Right hindlimb (tissue), 1 donor: ENCODE measurements at places on chromosomes 7 and 10.

DNA sequence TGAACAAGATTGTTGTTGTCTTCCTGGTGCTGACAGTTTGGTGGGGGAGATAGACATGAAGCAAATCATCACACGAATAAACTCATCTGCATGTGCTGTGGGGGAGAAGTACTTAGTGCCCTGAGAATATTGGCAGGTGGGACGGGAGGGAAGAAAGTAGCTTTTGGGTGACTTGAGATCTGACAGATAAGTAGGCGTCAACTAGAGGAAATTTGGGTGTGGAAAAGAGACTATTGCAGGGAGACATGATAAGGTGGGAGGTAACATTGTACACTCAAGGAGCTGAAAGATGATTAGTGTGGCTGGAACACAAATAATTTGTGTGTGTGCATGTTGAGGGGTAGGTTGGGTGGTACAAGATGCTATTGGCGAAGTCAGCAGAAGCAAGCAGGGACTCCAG, 30.1 kb downstream of the CNNM2 start:
- no peak for DNase-seq

GRCh38 chr7:6630007-6630849, 6.9 kb upstream of the ZNF316 start:
- DNase-seq: no peak

DNA sequence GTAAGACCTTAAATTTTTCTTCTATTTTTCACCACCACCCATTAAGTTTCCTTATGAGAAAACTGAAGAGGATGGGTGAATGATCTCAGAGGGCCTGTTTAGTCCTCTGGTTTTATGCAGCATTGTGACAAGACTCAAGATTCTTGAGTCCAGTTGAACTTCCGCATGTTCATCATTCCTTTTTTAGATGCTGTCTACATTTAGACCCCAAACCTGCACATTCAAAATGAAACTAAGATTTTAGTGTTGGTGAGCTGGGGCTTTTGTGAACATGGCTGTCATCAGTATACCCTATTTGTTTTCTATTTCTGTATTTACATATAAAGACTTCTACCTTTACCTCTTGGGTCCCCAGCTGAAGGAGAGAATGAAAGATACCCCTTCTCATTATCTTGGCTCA, 31.1 kb downstream of the NET1 start:
- DNase-seq: no peak

GRCh38 chr10:17409170-17409733, 45.1 kb downstream of the ST8SIA6 start:
- DNase-seq: no peak

- DNase-seq: no peak
These were observed 70.9 kb downstream of the GCC1 start for GRCh38 chr7:127514499-127514898.

GRCh38 chr7:30162622-30163124, 27.9 kb downstream of the MTURN start:
- no peak for DNase-seq

GRCh38 chr10:13822490-13822889, 235.7 kb downstream of the PRPF18 start:
- no peak for DNase-seq

GRCh38 chr7:154906736-154907355, 96.1 kb downstream of the PAXIP1 start:
- DNase-seq: no peak

GRCh38 chr10:89471110-89471809, 56.9 kb downstream of the IFIT5 start:
- DNase-seq: no peak

- peak; percentile 75 for DNase-seq
These were observed 7.6 kb upstream of the ZNF503 start for GRCh38 chr10:75408911-75409885.

DNA sequence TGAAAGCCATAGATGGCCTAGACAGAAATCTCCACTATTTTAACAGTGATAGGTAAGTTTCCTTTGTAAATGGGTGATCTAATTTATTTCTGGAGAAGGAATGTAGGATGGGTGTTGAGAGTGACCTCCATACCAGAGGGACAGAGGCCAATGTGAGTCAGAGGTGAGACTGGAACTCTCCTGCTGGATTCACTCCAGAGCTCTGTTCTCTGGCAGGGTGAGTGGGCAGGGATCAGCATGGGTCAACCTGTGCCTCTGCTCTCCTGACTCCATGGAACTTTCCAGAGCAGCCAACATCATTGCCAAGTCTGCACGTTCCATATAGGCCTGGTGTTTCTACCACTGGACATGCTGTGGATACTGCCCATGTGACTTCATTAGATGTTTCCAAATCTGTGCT, 11.4 kb downstream of the AKR1C3 start:
- DNase-seq: no peak

DNA sequence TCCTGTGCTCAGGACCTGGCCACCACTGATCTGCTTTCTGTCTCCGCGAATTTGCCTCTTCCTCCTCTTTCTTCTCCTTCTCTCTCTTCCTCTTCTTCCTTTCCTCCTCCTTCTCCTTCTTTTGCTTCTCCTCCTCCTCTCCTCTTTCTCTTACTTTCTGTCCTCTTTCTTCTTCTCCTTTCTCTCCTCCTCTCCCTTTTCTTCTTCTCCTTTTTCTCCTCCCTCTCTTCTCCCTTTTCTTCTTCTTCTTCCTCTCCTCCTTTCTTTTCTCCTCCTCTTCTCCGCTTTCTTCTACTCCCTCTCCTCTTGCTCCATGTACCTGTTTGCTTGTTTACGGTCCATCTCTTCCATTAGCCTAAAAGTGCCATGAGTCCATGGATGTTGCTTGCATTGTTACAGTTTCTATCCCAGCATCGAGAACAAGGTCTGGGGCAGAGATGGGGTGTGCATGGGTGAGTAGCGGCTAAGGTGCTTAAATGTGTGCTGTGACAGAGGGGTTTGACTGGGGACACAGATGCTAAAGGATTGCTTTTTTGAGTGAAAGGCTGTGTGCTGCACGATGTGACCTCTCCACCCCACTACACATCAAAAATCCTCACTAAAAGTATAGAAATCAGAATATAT, 7.7 kb downstream of the SH2D4B start:
- no peak for DNase-seq

- no peak for DNase-seq
These were observed 5.4 kb upstream of the LIPA start for GRCh38 chr10:89256962-89257361.

DNA sequence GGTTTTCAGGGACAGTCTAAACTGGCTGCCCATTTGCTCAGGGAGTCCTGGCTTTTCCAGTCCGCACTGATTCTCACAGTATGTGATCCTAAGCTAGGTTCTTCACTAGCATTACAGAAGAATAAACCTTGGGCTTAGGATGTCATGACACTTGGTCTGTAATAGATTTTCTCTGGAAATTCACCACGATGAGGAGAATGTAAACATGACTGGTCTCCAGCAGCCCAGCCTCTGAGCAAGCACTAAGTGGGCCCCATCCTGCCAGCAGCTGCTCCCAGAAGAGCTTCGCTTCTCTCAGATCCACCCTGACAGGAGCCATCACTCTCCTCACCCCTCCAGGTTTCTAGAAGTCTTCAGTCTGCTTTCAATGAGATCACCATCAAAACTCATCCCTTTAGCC, 103.7 kb upstream of the ZPBP start:
- no peak for DNase-seq

DNA sequence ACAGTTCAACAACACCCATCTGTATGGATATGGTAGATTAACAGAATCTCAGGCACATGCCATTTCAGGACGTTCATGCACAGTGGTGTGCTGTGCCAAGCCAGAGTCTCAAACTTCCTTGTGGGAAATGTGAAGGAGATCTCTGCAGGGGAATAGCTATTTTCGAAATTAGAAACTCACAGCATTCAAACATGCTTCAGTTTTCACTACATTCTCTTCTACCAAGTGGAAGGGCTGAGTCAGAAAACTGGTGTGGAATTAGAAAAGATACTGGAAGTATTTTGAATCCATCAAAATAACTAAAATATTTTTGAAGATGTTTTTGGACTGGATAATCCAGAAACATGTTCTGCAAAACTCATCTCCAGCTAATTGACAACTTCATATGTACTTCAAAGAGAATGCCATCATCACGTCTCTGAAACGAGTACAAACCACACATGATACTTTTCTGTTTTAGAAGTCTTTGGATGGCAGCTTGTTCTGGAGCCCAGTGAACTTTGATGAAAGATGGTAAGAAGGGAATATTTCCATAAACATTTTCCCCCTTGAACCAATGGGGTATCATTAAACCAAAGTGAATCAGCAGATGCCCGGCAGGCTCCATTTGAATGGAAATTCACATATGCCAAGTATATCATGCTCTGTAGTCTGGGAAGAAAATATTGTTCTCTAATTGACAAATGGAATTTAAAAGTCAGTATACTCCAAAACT, 616.3 kb upstream of the IGFBP3 start:
- DNase-seq: peak; percentile 43

- no peak for DNase-seq
These were observed 106.3 kb downstream of the C10orf105 start for GRCh38 chr10:71613261-71613777.

DNA sequence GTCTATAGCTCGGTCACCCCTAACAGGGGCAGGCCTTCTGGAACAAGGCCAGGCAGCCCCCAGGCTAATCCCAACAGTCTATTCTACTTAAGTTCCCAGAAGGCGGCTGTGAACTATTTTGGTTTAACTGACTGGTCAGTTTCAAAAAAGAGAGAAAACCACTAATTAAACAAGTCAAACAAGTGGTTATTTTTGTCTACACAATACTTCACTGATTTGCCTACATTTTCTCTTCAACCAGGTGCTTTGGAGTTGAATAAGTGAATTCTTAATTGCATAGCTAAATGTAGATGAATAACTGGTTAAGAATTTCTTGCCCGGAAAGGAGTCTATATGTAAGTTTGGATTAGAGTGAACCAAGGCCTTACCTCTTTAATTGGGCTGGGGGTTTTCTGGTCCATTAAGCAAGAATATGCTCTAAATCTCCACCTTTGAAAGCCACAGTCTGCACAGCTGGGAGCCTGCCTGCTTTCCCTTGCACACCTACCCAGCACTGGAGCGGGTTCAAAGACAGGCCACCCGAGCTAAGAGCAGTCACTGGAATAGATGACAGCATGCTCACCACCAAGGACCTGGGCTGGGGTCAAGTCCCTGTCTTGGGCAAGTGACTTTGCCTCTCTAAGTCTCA, 70.4 kb downstream of the TBXAS1 start:
- no peak for DNase-seq

DNA sequence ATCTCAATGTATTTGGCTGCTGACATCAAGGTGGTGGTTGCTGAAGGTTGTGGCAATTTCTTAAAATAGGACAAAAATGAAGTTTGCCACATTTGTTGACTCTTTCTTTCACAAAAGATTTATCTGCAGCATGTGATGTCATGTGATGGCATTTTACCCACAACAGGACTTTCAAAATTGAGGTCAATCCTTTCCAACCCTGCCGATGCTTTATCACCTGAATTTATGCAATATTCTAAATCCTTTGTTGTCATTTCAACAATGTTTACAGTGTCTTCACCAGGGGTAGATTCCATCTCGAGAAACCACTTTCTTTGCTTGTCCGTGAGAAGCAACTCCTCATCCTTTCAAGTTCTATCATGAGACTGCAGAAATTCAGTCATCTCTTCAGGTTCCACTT, 40.6 kb upstream of the SLC16A12 start:
- DNase-seq: no peak

DNA sequence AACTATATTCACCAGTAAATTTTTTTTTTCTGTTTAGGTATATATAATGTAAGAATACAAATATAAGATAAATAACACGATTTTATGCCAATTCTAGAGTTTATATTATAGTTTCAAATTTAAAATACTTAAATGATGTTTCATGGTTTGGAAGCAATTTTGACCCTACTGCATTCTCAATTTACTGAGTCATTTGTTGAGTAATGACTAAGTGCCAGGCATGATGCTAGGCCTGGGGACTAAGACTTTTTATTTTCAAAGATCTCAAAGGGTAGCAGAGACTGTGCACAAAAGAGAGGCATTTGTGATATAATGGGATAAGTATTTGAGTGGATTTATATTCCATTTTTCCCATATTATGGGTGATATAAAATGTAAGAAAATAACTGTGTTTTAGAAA, 78.9 kb upstream of the SMIM30 start:
- no peak for DNase-seq

DNA sequence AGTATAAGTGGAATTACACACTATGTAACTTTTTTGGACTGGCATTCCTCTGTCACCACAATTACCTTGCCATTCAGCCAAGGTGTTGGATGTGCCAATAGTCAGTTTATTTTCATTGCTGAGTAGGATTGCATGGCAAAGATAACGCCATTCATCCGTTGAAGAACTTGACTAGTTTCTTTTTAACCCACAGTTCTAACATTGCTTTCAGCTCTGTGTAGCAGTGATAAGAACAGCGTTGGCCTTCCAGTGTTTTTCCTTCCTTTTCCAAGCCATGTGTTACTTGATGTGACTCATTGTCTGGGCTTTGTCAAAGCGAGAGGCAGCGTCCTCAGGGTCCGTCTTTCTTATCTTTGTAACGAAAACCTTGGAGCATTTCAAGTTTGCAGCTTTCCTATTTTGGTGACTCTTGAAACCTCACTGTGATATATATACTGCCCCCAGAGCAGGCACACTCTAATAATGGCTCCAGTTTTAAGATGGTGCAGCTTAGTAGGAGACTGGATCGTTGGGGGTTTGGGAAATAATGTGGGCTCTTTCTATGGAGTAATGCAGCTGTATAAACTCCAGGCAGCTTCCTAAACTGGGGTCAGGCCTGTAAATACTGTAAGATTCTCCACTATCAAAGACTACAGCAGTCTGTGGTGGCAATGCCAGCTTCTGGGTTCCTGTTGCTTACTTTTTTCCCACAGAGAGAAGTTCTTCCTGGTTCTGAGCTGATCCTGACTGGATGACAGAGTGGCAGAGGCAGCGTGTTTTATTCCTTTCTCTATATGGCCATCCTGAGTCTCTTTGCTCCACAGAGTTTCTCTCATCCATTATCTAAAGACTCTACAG, 41.7 kb downstream of the AKR1E2 start:
- DNase-seq: no peak

- DNase-seq: no peak
These were observed 77.5 kb downstream of the GPR26 start for GRCh38 chr10:123743441-123744223.

- peak; percentile 65 for DNase-seq
These were observed 10.4 kb downstream of the CHST3 start for GRCh38 chr10:71974489-71975021.

DNA sequence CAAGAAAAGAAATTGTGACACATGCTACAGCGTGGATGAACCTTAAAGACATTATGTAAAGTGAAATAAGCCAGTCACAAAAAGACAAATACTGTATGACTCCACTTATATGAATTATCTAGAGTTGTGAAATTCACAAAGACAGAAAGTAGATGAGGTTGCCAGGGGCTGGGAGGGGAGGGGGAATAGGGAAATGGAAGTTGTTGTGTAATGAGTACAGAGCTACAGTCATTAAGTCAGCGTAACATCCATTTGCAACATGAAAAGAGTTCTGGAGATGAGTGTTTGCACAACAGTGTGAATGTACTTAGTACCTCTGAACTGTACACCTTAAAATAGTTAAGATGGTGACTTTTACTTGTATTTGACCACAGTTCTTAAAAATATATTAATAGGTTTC, 112.1 kb upstream of the CDK1 start:
- DNase-seq: no peak

DNA sequence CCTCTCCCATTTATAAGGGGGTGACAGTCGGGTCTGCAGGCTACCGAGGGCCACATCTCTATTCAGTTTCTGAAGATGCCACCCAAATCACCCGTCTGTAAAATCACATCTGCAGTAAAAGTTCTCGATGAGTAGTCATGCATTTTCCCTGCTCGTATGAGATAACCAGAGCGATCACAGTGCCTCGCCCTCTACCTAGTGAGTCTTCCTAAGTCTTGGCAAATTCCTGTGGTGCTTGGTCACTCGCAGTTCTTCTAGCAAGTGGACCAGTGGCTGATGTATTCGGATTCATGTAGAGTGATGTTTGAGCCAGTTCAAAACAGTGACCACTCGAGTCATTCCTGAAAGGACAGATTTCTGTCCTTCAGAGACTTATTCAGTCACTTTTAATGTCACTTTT, 44.9 kb downstream of the INSYN2A start:
- no peak for DNase-seq
